ENCODE measurements at places on chromosomes 4 and X.

DNA sequence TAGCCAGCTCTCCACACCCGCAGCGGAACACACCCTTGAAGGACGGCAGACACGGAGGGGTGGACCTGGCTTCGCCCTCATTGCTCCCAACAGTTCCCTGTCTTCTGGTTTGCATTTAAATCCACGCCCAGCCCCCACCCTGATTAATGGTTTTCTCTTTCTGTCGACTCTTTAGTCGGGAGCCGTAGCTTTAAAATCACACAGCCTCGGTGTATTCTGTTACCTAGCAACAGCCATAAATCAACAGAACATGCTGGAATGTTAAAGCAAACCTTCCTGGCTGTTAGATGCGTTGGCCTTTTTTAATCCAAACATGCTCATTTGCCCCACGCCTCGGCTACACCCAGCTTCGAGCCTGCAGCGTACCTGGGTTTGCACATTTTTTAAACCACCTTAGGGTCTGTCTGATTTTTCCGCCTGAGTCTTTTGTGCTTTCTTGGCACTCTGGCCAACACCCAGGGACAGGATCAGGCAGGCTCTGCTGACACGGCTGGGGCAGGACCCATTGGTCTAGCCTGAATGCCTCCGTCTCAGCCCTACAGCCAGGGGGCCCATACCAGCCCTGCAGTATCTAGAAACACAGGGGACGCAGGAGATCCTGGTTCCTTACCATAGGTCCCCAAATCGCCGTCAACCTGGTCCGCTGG lies 21.4 kb upstream of the PPP2R2C start:
- DNase-seq: no peak

DNA sequence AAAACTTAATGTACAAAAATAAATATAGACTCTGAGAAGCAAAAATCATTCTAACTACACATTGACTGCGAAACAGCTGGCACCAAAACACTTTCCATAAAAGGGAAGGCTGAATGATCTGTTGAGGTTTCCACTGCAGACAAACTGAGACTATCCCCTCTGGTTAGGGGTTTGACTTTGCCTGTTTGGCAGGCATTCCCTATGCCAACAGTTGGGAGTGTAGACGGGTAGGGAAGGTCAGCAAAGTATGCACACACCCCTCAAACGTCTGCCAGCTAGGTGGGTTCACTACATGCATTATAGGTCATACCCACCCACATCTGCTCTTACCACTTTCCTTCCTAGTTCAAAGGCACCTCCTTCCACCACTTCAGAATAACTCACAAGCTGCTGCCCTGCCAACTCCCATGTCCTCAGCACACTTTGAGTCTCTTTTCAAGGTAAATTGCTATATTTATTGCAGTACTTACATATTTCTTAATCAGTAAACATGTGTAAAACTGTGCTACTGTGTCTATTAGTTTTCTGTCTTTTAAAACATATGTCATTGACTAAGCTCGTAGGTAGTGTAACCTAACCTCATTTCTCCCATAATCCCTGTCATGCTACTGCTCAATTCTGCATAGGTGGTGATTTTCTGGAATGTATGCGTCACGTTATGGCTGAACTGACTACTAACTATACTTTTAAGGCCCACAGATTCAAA lies 12.4 kb downstream of the CTSO start:
- no peak for DNase-seq

GRCh38 chr4:173547889-173548288 lies 17.9 kb upstream of the HAND2 start:
- no peak for DNase-seq

DNA sequence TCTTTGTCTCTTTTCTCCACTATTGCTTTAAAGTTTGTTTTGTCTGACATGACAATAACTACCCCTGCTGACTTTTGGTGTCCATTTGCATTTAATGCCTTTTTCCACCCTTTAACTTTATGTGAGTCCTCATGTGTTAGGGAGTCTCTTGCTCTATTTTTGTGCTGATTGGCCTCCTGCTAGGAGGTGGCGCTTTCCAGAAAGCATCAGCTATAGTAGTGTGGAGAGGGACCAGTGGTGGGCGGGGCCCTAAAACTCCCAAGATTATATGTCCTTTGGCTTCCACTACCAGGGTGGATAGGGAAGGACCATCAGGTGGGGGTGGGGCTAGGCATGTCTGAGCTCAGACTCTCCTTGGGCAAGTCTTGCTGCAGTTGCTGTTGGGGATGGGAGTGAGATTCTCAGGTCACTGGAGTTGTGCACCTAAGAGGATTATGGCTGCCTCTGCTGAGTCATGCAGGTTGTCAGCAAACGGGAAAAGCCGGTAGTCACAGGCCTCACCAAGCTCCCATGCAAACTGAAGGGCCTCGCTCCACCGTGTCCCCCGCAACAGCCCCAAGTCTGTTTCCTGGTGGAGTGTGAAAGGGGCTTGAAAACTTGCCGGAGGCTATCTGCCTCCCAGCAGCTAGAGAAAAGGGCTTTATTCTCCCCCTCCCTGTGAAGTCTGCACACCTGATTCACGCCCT lies 156.3 kb downstream of the CPEB2 start:
- no peak for DNase-seq

- no peak for DNase-seq
Observed at GRCh38 chrX:130884627-130885026, 18.4 kb downstream of the ENOX2 start.
